ENCODE measurements at places on chromosomes 7 and 10.

GRCh38 chr7:117810642-117811512 lies 62.4 kb downstream of the CTTNBP2 start:
- DNase-seq: no peak

GRCh38 chr10:63503395-63503794 lies 17.8 kb upstream of the REEP3 start:
- no peak for DNase-seq

- no peak for DNase-seq
Observed at GRCh38 chr7:78311181-78311580, 512.6 kb downstream of the PHTF2 start.

GRCh38 chr10:24239289-24240040 lies 30.5 kb downstream of the KIAA1217 start:
- DNase-seq: no peak

DNA sequence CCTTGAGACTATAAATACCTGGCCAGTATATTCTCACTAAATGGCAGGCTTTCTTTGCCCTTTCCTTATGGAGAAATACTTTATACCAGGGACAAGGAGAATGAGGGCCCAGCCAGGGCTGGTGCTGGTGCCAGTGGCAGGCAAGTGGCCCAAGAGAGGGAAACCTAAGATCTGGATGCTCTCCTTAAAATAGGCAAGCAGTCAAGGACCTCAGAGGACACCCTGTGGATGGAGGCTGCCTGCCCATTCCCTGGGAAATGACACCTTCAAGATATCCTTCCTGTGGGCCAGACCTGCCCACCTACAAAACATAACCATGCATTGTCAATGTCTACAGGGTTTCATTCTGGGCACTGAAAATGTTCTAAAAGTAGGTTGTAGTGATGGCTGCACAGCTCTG lies 29.1 kb downstream of the POLR3A start:
- no peak for DNase-seq

GRCh38 chr7:12550956-12551355 lies 19.6 kb upstream of the SCIN start:
- DNase-seq: no peak

DNA sequence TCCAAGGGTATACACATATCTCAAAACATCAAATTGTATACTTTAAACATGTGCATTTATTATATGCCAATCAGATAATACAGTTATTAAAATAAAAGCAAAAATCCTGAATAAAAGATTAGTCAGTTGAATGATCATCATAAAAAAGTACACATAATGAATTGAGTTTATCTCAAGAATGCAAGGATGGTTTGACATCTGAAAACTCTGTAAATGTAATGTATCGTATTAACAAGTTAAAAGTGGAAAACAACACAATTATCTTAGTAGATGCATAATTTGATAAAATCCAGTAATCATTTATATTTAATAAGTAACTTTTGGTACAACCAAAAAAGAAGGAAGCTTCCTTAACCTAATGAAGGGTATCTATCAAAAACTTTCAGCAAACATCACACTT lies 86.6 kb downstream of the COL28A1 start:
- no peak for DNase-seq

DNA sequence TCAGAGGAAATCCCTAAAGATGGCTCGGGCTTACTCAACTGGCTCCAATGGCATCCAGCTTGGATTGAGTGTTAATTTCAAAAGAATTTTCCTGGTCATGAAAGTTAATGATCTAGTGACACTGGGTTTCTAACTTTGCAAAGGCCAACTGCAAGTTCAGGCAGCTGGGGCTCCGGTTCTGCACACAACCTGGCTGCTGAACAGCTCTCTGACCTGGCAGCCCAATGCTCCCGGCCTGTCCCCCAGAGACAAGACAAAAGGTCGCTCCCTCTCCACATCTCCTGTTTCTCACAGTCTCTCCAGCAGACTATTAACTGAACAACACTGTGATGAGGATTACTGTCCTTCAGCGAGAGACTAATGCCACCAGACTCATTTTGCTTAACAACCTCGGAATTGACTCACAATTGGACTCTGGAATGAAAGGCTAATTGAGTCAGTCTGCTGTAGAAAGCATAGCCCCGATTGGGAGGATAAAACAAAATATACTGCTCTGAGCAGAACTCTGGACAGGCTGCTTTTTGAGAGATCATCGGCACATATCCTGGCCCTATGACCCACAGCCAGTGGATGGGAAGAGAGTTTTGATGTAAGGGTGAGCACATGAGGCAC lies 174.5 kb downstream of the GFRA1 start:
- no peak for DNase-seq

- DNase-seq: peak; percentile 63
Observed at GRCh38 chr7:25636871-25637283, 408.6 kb upstream of the NPVF start.

DNA sequence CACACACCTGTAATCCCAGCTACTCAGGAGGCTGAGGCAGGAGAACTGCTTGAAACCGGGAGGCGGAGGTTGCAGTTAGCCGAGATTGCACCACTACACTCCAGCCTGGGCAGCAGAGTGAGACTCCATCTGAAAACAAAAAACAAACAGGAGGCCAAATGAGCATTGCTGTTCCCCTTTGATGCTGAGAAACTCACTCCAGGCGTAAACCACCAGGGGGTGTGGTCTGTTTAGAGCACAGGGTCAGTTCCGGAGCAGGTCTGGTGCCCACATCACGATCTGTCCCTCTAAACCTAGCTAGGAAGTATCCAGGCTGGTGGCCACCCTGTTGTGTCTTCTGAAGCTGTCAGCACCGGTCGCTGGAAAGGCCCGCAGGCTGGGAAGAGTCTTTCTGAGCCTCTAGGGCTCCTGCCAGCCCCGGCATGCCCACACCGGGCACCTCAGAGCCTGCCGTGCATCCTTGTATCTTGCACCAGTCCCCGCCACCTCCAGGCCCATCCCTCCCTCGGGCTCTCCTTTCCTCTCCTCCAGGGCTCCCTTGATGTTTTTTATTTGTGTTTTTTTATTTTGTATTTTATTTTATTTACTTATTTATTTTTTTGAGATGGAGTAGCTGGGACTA lies 66.3 kb upstream of the SH2B2 start:
- DNase-seq: no peak

DNA sequence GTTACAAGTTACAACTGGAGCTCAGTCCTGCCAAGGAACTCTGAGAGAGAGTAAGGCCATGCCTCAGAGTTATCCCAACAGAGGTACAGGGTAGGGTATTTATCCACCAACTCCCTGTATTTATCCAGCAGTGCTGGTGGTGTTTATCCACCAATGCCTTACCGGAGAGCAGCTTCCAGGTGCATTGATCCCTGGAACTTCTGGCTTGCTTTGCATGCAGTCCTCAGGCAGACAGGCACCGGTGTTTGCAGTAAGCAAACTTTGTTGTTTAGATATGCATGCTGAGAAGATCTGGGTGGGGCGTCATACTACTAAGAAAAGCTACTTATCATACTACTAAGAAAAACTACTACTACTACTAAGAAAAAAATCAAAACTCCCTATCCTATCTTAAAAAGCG lies 92.4 kb downstream of the CYP26A1 start:
- no peak for DNase-seq

- DNase-seq: no peak
Observed at GRCh38 chr10:123266971-123267370, 112.8 kb downstream of the BUB3 start.

DNA sequence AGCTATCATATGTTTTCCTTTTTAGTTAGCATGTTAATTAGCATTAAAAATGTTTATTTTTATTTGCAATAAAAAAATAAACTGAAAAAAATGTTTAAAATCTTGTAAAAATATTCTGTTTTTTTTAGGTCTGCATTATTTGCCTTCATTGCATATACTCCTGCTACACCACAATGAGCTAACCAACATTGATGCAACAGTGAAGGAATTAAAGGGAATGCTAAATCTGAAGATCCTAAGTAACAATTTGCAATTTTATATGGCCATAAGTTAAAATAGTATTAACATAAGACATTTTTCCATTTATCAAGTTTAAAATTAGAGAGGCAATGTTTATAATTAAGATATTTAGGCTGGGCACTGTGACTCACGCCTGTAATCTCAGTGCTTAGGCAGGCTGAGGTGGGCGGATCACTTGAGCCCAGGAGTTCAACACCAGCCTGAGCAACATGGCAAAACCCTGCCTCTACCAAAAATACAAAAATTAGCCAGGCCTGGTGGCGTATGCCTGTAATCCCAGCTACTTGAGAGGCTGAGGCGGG lies 32.2 kb downstream of the LRRC72 start:
- DNase-seq: no peak

- no peak for DNase-seq
Observed at GRCh38 chr7:17412883-17413282, 114.4 kb downstream of the AHR start.

DNA sequence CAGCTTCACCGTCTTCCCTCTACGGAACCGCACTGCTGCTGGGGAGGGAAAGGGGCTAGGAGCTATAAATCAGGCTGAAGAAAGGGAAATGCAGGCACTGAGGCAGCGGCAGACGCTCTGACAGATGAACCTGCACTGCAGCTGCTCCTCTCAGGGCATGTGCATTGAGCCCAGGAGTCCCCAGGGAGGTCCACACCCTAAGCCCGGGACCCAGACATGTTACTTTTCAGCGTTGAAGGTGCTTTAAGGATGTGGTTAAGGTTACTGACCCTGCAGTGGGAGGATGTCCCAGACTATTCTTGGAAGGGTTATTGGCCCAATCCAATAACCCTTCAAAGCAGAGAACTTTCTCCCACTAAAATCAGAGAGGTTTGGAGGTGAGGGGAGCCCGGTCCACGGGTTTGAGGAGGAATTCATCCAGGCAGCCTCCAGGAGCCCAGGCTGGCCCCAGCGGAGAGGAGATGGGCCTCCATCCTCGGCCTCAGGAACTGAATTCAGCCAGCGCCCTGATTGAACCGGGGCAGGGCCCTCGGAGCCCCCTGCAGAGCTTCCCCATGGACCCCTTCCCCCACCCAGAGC lies 75.4 kb downstream of the ADARB2 start:
- no peak for DNase-seq

GRCh38 chr7:7271094-7271874 lies 88.9 kb downstream of the C1GALT1 start:
- DNase-seq: no peak

DNA sequence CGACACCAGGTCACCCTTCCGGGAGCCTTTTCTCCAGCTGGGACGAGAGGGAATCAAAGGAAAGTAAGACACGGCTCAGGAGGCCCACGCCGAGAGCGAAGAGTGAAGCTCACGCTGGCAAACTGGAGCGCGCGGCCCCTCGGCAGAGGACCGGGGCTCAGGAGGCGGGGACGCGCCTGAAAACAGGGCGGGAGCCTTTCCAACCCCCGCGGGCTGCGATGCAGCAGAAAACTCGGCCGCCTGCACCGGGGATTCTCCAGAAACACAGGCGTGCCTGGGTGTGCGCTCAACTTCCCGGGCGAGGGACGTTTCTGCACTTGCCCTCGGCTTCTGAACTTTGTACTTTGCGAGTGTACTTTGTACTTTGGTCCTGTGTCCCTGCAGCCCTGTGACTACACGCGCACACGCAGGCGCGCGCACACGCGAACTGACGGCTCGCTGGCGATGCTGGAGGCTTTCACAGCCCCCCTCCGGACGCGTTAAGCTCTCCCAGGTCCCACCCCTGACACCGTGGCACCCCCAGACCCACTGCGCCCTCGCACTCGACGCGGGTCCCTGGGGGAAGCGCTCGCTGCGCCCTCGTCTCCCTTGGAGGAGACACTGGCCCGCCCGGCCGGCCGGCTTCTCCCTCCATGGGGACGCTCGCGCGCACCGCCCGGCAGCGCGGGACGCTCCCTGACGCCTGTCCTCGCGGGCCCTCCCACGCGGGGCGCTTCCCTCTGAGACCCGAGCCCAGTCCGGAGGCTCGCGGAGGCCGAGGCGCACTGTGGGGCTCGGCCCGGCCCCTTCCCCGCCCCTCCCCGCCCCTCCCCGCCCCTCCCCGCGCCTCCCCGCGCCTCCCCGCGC lies 588 bp upstream of the PAOX start:
- no peak for DNase-seq

- peak; percentile 11 for DNase-seq
Observed at GRCh38 chr7:157337316-157338149, 729 bp downstream of the DNAJB6 start.

- DNase-seq: no peak
Observed at GRCh38 chr7:130294314-130294713, 1.4 kb downstream of the CPA4 start.

- no peak for DNase-seq
Observed at GRCh38 chr7:75691793-75692543, 46.8 kb downstream of the HIP1 start.

- DNase-seq: no peak
Observed at GRCh38 chr10:32104622-32105509, 48.6 kb upstream of the KIF5B start.

- DNase-seq: no peak
Observed at GRCh38 chr7:4144172-4144701, 537.9 kb upstream of the FOXK1 start.

- no peak for DNase-seq
Observed at GRCh38 chr10:95559471-95559870, 1.7 kb downstream of the SORBS1 start.

GRCh38 chr10:120336911-120337540 lies 120.0 kb upstream of the PLPP4 start:
- no peak for DNase-seq

DNA sequence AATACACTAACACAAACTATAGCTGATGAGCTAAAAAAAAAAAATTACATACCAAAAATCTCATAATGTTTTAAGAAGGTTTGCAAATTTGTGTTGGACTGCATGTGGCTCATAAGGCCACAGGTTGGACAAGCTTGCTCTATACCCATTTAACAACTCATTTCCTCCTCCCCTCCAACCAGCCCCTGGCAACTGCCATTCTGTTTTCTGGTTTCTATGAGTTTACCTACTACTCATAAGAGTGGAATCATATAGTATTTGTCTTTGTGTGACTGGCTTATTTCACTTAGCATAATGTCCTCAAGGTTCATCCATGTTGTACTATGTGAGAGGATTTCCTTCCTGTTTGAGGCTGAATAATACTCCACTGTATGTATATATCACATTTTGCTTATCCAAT lies 100.4 kb upstream of the ARHGAP21 start:
- no peak for DNase-seq

- DNase-seq: no peak
Observed at GRCh38 chr10:31352436-31353226, 33.6 kb downstream of the ZEB1 start.

DNA sequence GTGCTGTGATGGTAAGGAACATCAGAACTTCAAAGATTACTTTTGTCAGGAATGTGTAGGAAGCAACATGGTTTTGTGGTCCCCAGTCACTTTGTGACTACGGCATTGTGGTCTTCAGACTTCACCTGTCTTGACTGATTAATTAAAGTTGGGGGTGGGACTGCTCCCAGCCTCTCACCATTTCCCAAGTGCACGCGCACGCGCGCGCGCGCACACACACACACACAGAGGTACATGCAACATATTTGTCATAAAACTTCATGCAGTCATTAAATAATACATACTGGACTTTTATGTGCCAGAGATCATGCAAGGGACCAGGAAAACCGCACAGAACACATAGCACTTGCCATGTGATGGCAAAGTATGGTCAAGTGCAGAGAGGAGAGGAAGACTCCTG lies 181.2 kb downstream of the EVX1 start:
- DNase-seq: no peak

- DNase-seq: no peak
Observed at GRCh38 chr10:49549640-49550346, 10.9 kb upstream of the ERCC6 start.
